ENCODE measurements at places on chromosomes 2 and 18. TPM values are rescaled to one million over a fixed set of nuclear protein-coding genes. Genes with fewer than 3 reads are reported as not detected.

- no peaks in the 10 kb centered on the region for H3K27me3 ChIP-seq
- H3K36me3 ChIP-seq, result no peaks in the 10 kb centered on the region
- no peak for DNase-seq
These were observed 122.5 kb downstream of the TPGS2 start for GRCh38 chr18:36706134-36706881.

- no peaks in the 10 kb centered on the region for H3K27me3 ChIP-seq
- H3K27ac ChIP-seq, result no peak overlapping the region
- H3K36me3 ChIP-seq, result no peaks in the 10 kb centered on the region
These were observed 14.8 kb downstream of the ZAP70 start for GRCh38 chr2:97728091-97728731.

CSRNP3 gene
- 2.7 TPM for total RNA-seq

GRCh38 chr2:200305797-200306195 lies 697 bp upstream of the SPATS2L start:
- H3K4me1 ChIP-seq, result peaks cover 42% of the 10 kb centered on the region
- peak overlapping the region; percentile 68 for H3K27ac ChIP-seq
- H3K4me3 ChIP-seq, result peak overlapping the region; percentile 74
- H3K27me3 ChIP-seq, result no peaks in the 10 kb centered on the region
- H3K36me3 ChIP-seq, result no peaks in the 10 kb centered on the region

SLC4A5 gene
- total RNA-seq, result 2.7 TPM

NAPG gene
- 43.9 TPM for total RNA-seq

GRCh38 chr18:61612517-61612916 lies 279.3 kb downstream of the CDH20 start:
- H3K4me1 ChIP-seq, result peaks cover 8% of the 10 kb centered on the region
- no peaks in the 10 kb centered on the region for H3K36me3 ChIP-seq
- H3K27ac ChIP-seq, result no peak overlapping the region
- no peak overlapping the region for H3K4me3 ChIP-seq

SOWAHC gene
- 17.7 TPM for total RNA-seq

- no peak overlapping the region for H3K27ac ChIP-seq
- peaks cover 7% of the 10 kb centered on the region for H3K36me3 ChIP-seq
- H3K4me1 ChIP-seq, result peaks cover 8% of the 10 kb centered on the region
- no peaks in the 10 kb centered on the region for H3K27me3 ChIP-seq
- DNase-seq, result peak; percentile 3
- no peak overlapping the region for H3K4me3 ChIP-seq
These were observed 25.5 kb downstream of the LNPK start for GRCh38 chr2:175976391-175977157.

OSBPL6 gene
- total RNA-seq, result 5.4 TPM

SFTPB gene
- not detected for total RNA-seq

GRCh38 chr2:197108758-197109157 lies 182.3 kb upstream of the PGAP1 start:
- H3K27ac ChIP-seq, result peak overlapping the region; percentile 85
- no peaks in the 10 kb centered on the region for H3K27me3 ChIP-seq
- no peak overlapping the region for H3K4me3 ChIP-seq
- DNase-seq, result peak; percentile 81

- no peaks in the 10 kb centered on the region for H3K36me3 ChIP-seq
- H3K27ac ChIP-seq, result no peak overlapping the region
- H3K4me1 ChIP-seq, result no peaks in the 10 kb centered on the region
- no peaks in the 10 kb centered on the region for H3K27me3 ChIP-seq
- DNase-seq, result no peak
These were observed 264.5 kb upstream of the MEX3C start for GRCh38 chr18:51461956-51462355.

MYL1 gene
- total RNA-seq, result not detected

ANO7 gene
- 1.2 TPM for total RNA-seq

DNA sequence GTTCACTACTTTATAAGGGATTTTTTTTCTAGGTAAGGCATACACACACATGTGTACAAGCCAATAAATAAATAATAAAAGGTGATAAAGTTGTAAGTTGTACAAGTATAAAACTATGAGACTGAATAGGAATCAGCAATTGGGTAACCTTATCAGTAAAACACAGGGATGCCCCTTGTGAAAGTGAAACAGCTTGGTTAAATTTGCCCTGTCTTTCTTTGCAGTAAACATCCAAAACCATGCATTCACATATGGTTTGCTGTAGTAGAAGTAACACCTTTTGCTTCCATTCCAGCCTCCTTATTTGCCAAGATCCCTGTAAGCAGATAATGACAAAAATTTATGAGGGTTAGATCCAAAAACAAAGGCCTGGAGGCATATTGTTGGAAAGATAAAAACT lies 44.3 kb upstream of the NEUROD1 start:
- DNase-seq, result no peak
- H3K27ac ChIP-seq, result no peak overlapping the region
- no peak overlapping the region for H3K4me3 ChIP-seq

GRCh38 chr2:241816431-241817121 lies 7.6 kb downstream of the NEU4 start:
- no peak overlapping the region for H3K4me3 ChIP-seq
- no peak overlapping the region for H3K27ac ChIP-seq
- H3K4me1 ChIP-seq, result no peaks in the 10 kb centered on the region
- DNase-seq, result peak; percentile 88
- H3K36me3 ChIP-seq, result no peaks in the 10 kb centered on the region

GRCh38 chr2:70340761-70341476 lies 39.1 kb upstream of the FAM136A start:
- no peak overlapping the region for H3K27ac ChIP-seq
- H3K4me1 ChIP-seq, result no peaks in the 10 kb centered on the region
- H3K36me3 ChIP-seq, result no peaks in the 10 kb centered on the region
- H3K4me3 ChIP-seq, result no peak overlapping the region

- H3K27ac ChIP-seq, result no peak overlapping the region
- no peak overlapping the region for H3K4me3 ChIP-seq
- no peaks in the 10 kb centered on the region for H3K36me3 ChIP-seq
- no peak for DNase-seq
- peaks cover 3% of the 10 kb centered on the region for H3K27me3 ChIP-seq
These were observed 13.8 kb downstream of the CLEC4F start for GRCh38 chr2:70806620-70807019.

TPO gene
- not detected for total RNA-seq

DNA sequence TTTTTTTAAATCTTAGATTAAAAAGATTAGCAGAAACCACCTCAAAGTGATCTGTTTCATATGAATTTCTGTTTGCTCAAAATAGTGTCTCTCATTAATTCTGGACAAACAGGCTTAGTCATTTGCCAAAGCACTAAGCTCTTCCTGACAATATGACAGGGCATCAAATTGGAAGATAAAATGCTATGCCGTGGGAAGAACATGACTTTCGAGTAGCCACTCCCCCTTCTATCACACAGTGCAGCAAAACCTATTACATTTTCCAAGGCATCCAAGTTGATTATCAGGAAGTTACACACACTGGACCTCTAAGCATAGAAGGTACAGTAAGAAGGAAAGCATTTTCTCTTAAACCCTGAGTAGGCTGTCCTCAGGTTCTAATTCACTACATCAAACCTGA lies 89.5 kb downstream of the STK39 start:
- no peak for DNase-seq
- H3K36me3 ChIP-seq, result peaks cover 10% of the 10 kb centered on the region
- H3K4me3 ChIP-seq, result no peak overlapping the region

MC2R gene
- total RNA-seq, result not detected

PARD3B gene
- total RNA-seq, result 22.4 TPM

DNA sequence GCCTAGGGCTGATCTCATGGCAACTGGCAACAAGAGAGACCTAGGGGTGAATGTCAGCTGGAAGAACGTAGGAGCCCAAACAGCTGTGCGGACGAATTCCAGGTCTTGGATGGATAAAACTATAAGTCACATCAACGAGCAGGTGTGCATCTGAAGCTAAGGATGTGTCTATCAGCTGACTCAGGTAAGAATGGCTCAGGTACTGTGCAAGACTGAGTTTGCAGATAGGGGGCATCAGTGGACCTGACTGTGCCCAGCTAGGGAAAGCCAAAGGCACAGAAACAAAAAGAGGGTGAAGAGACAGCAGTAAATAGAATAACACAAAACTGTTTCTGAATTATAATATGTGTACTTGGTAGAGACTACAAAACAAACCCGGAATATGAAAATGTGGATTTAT lies 357.3 kb downstream of the ZEB2 start:
- H3K36me3 ChIP-seq, result no peaks in the 10 kb centered on the region
- H3K27ac ChIP-seq, result no peak overlapping the region
- no peaks in the 10 kb centered on the region for H3K27me3 ChIP-seq
- no peak for DNase-seq

DNA sequence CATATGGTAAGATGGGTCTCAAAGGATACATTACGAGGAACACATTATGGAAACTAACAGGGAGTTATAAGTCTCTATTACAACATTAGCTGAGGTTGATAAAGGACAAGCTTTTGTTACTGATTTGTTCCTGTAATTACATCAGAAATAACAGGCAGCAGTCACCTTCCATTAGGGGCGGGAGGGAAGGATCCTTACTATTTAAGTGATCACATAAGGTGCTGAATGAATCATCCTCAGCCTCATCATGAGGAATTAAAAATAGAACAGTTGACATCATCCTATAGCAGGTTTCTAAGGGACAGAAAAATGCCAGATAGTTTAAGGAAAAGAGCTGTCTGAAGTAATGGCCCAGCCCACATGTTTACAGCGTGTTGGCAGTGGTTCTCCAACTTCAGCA lies 86.9 kb upstream of the MGAT5 start:
- peaks cover 3% of the 10 kb centered on the region for H3K4me1 ChIP-seq
- no peak for DNase-seq
- H3K27ac ChIP-seq, result no peak overlapping the region
- H3K36me3 ChIP-seq, result no peaks in the 10 kb centered on the region
- H3K4me3 ChIP-seq, result no peak overlapping the region

DNA sequence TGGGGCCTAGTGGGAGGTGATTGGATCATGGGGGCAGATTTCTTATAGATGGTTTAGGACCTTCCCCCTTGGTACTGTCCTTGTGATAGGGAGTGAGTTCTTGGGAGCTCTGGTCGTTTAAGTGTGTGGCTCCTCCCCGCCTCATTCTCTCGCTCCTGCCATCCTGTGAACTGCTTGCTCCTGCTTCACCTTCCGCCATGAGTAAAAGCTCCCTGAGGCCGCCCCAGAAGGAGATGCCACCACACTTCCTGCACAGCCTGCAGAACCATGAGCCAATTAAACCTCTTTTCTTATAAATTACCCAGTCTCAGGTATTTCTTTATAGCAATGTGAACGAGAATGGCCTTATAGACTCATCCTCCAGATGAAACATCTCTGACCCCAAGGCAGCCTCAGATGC lies 101.5 kb downstream of the KCNF1 start:
- no peaks in the 10 kb centered on the region for H3K4me1 ChIP-seq
- no peak overlapping the region for H3K4me3 ChIP-seq
- no peak for DNase-seq
- H3K36me3 ChIP-seq, result no peaks in the 10 kb centered on the region
- H3K27ac ChIP-seq, result no peak overlapping the region

DNA sequence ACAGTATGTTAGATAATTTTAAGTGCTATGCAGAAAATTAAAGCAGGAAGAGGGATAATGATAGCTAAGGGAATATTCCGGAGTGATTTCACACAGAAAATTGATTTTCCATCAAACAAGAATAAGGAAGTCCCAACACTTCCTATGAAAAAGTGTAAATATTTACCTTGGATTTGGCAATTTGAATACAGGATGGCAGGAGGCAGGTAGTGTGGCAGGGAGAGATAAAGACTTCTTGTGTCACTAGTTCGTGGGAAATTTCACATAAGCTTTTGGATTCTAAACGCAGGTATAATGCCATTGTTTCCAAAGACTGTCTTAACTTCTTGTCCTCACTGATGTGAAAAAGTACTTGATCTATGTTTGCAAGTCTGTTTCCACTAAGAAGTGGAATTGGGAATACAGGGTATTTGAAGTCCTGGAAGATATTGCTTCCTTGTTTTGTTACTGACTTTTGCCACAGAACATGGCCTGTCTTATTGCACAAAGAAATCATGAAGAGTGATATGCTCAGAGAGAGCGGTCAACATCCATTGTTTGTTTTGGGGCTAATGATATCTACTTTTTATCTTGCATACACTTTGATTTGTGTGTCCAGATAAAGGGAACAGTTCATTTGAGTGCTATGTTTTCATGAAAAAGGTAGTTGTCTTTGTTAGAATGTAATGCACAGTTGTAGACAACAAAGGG lies 1216.1 kb upstream of the FAM98A start:
- no peaks in the 10 kb centered on the region for H3K27me3 ChIP-seq
- no peaks in the 10 kb centered on the region for H3K4me1 ChIP-seq
- no peak overlapping the region for H3K27ac ChIP-seq
- no peaks in the 10 kb centered on the region for H3K36me3 ChIP-seq
- H3K4me3 ChIP-seq, result no peak overlapping the region
- no peak for DNase-seq

- H3K27me3 ChIP-seq, result no peaks in the 10 kb centered on the region
- no peak overlapping the region for H3K4me3 ChIP-seq
- no peak overlapping the region for H3K27ac ChIP-seq
- DNase-seq, result no peak
- H3K4me1 ChIP-seq, result peaks cover 14% of the 10 kb centered on the region
These were observed 33.4 kb downstream of the PUM2 start for GRCh38 chr2:20317197-20317596.

CBLN2 gene
- total RNA-seq, result not detected

RASGRP3 gene
- total RNA-seq, result 0.72 TPM

DNA sequence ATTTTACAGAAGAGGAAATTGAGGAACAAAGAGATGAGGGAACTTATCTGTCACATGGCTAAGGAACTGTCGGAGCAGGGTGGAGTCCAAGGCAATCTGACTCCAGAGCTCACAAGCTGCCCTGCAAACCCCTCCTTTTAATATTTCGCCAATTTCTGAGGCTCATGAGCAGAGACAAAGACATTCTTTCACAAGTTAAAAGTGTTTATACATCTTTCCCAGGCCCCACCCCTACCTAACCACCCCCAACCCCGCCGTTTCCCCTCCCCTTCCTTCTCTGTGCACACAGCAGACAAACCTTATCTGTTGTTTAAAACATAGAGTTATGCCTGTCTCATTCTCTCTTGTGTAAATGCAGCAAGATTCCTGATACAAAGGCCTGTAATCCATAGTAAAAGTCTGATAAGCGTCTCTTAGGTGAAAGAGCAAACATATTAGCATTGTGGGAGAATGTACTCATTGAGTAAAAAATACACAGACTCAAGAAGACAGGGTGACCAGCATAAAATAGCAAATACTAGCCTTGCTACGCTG lies 44.3 kb downstream of the EPHA4 start:
- H3K4me1 ChIP-seq, result no peaks in the 10 kb centered on the region
- no peaks in the 10 kb centered on the region for H3K27me3 ChIP-seq
- H3K4me3 ChIP-seq, result no peak overlapping the region
- H3K27ac ChIP-seq, result no peak overlapping the region
- no peaks in the 10 kb centered on the region for H3K36me3 ChIP-seq

DNA sequence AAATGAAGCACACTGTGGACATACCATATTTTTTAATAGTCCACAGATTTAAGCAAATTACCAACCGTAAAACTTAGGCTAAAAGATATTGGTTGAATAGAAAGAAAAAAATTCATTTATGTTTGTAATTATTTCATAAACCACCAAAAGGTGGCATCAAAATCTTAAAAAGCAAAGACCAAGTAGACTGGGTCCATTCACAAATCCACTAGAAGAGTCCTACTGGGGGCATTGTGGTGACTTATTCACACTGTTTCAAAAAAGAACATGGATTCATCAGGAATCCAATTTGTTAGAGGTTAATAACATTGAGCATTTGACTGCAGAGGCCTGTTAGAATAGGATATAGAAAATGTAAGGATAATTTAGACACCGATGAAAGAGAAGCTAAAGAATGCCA lies 194.9 kb upstream of the KYNU start:
- no peaks in the 10 kb centered on the region for H3K27me3 ChIP-seq
- no peaks in the 10 kb centered on the region for H3K36me3 ChIP-seq

- H3K36me3 ChIP-seq, result no peaks in the 10 kb centered on the region
- H3K27me3 ChIP-seq, result no peaks in the 10 kb centered on the region
- DNase-seq, result no peak
These were observed 223.9 kb upstream of the CWC22 start for GRCh38 chr2:180231015-180231414.

ARHGAP25 gene
- 0.29 TPM for total RNA-seq

RSAD2 gene
- total RNA-seq, result 0.72 TPM

All from osteoblast (primary cell).